ENCODE measurements at places on chromosomes 11 and 22. TPM values are rescaled to one million over a fixed set of nuclear protein-coding genes. Genes with fewer than 3 reads are reported as not detected.

The UBQLN3 gene
- total RNA-seq = 0.23 TPM

DNA sequence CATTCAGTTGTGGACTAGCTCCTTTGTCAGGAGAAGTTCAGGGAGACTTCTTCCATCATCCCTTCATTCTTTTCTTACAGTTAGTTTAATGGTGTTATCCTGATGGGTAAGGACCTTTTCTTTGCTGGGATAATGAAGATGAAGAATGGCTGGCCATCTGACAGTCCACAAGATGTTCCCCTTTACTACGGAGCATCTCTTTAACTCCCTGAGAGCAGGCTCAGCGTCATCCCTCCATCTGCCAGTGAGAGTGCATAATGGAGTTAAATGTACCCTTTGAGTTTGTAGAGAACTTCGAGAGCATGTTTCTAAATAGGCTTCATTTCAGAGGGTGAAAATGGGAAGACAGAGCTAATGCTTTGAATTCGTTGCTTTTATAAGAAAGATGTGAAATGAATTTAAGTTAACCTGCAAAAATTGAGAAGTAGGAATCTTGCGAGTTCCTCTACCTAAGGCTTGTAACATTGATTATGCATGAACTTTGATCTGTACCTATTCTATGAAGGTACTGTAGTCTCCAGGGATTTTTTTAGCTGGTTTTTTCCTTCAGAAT is 1.7 kb downstream of the EP300 start:
- DNase-seq = no peak

DNA sequence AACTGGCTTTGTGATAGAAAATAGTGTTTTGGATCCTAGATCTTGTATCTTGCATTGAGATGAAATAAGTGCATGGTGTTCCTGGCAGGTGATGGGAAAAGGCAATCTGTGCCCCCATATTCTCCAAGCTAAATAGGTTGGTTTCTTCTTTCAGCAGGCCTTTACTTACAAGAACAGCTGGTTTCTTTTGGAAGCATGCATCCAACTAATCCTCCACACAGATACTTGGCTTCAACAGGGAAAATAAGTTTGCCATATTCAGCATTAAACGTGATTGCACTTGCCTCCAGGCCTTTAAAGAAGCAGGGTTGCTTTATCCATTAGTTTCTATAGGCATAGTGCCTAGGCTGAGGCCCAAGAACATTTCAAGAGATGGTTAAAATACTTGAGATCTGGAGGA is 59.9 kb downstream of the APIP start:
- DNase-seq = no peak

GRCh38 chr22:36892292-36892691 is 21.1 kb upstream of the CSF2RB start:
- no peak for DNase-seq

DNA sequence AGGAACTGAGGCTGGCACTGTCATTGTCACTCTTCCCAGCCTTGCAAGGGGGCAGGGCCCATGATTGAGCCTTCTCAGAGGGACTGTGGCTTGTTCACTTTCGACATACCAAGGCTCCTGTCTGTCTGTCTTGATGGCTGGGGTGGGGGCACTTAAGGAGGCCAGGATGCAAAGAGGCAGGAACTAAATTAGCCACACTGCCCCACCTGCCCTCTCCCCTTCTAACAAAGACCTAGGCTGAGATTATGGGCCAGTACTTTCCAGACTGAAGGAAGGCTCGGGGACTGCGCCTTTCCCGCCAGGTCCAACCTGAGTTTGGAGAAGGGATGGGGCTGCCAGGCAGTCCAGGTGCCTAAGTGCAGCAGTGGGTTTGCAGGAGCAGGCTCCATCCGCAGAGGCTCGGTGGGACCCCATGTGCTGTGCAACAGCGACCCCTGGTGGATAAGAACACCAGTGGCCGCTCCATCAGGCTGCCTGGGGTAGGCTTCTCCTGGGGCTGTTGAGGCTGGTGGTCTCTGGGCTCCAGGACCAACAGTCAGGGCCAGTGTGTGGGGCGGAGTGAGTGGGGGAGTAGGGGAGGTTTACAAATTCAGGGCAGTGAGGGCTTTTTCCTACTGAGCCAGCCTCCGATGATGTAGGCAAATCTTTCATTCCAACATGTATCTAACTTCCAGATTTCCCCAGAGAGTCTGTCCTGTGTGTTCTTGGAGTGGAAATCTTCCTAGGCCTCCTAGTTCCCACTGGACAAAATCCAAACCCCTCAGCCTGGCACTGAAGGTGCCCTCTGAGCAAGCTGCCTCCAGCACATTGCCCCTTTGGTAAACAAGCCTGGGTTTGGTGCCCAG is 93.9 kb downstream of the INSC start:
- peak; percentile 80 for DNase-seq

All from mucosa of descending colon (tissue), 3 donors.